ENCODE measurements at places on chromosomes 12 and 14. TPM values are rescaled to one million over a fixed set of nuclear protein-coding genes. Genes with fewer than 3 reads are reported as not detected.

GRCh38 chr14:36173161-36173560 lies 3.4 kb downstream of the PTCSC3 start:
- DNase-seq: no peak

DNA sequence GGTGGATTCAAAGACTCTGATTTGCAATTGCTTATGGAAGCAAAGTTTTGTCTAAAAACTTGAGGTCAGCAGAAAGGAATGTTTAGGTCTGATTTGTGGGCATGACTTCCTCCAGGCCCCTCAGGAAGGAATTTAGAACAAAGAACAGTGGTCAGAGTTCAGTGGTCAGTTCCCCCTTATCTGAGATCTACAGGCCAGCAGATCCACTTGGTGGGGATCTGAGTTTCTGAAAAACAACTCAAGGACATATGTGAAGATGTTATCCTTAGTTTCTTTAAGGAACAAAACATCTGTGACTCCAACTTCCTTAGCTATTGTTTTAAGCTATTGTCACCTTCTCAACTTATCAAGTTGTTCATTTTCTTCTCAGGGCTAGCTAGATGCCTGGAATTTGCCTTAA lies 28.0 kb upstream of the NAA30 start:
- DNase-seq: no peak

DNA sequence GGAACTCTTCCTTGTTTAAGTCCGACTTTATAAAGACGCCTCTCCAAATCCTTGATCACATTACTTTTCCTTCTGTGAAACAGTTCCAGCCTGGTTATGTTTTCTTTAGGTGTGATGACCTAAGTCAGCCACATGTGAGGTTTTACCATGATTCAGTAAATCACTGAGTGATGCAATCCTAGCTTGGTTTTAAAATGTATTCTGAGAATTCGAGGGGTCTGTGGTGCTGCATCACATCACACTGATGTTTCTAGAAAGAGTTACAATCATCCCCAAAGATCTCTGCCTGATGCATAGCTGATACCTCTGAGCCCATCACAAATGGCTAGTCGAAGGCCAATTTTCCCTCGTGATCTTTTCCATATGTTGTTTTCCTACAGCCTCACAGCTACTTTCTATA lies 152.7 kb downstream of the ANO2 start:
- DNase-seq: no peak

DNA sequence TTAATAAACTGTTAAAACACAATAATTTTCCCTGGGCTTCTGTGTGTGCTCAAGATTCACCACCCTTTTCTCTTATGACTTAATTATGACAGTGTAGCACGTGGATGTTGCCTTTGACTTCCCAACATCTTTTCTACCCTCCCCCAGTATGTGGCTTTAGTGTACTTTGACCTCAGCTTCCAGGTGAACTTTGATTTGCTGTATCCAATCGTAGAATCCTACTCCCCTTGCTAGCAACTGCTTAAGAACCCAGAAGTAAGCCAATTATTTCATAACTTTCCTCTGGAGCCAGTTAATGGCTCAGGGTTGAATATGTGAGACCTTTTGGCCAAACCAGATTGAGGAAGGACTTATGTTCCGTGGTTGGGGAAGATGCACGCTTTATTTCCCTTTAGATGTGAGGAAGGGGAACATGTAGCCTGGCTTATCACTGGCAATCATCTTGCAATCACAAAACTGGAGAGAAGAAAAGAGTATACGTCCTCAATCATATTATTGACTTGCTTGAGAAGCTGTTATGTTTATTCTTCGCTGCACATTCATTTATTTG lies 259.6 kb upstream of the ATP2B1 start:
- no peak for DNase-seq

Gene MYF5
- not detected for polyA plus RNA-seq

- no peak for DNase-seq
These were observed 33.1 kb downstream of the ITPK1 start for GRCh38 chr14:93082576-93083001.

GRCh38 chr14:75662966-75663365 lies 1.9 kb downstream of the TTLL5 start:
- no peak for DNase-seq

Gene PARP11
- 7.0 TPM for polyA plus RNA-seq

Gene ACRBP
- 0.17 TPM for polyA plus RNA-seq

DNA sequence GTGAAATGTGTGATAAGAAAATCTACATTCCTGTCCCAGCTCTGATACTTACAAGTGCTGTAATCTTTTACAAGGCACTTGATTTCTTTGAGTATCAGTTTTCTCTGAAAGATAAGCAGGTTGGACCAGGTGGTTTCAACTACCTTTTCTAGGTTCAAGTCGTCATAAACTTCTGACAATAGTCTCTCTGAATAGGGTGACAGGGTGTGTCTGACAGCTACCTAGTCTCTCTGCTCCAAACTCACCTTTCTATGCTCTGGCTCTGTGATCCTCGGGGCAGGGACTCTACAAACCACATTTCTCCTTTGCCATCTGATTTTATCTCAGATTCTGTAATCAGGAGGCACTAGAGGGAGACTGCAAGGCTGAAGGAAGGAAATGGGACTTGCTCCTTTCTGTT lies 137.7 kb upstream of the SYT1 start:
- DNase-seq: no peak

DNA sequence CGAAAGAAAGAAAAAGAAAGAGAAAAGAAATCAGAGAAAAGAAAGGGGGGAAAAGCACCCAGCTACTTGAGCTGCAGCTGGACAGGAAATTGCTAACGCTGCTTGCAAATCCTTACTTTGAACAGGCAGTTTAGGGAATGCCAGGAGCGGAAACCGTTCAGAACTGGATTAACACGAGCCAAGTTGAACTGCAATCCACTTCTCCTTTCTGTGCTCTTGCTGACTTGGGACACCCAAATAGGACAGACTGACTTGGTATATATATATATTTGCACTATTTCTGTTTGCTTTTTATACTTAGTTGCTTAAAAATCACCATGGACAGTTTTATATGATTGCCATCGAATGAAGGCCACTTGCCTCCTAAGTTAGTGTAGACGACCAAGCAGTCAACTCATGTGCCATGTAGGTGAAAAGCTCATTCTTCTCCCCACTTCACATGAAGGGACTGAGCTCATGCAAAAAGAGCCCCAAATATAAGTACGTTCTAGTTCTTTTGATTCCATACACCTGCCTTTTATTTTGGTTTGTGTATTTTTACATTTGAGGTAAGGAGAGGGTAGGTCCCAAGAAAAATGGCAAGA lies 5.5 kb downstream of the DUSP6 start:
- no peak for DNase-seq

Gene GPHN
- polyA plus RNA-seq: 7.7 TPM

- peak; percentile 36 for DNase-seq
These were observed 40.1 kb upstream of the DCN start for GRCh38 chr12:91222746-91223145.

Gene PLEKHD1
- 0.01 TPM for polyA plus RNA-seq

Gene PPP1R36
- polyA plus RNA-seq: 0.67 TPM

- no peak for DNase-seq
These were observed 70.6 kb downstream of the B4GALNT3 start for GRCh38 chr12:530308-530707.

DNA sequence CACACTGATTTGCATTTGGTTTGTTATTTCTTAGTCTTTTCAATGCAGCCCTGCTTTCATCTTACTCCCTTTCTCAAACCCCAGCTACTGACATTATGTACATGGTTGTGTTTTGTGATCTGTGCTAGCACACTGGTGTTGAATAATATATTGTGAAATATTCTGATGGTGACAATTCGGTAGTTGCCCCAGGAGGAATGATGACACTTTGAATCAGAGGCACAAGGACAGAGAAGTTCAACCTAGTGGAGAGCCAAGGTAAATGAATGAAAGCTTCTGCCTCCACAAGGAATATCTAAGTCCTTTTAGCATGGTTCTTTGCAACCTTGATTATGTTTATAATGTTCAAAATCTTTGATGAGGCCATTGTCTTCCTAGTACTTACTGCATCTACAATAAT lies 159.9 kb downstream of the PDE3A start:
- no peak for DNase-seq

Gene KERA
- polyA plus RNA-seq: not detected

All from BJ (cell line).